ENCODE measurements at places on chromosomes 2 and 18.

GRCh38 chr2:163682695-163683094, 53.1 kb downstream of the FIGN start:
- DNase-seq: no peak

DNA sequence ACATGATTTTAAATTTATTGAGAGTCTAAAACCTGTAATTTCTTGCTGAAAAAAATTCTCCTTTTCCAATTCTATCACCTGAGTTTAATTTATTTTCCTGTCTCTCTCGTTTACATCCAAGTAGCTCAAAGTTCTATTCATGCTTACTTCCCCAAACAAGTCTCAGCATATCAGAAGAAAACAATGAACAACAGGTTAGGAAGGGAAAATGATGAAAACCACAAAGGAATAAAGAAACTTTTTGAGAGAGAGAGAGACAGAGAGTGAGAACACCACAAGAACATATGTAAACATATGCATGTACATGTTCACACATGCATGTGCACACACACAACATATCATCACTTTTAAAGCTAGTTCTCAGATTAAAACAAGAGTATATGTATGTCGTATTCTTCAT, 112.1 kb downstream of the STRN start:
- DNase-seq: no peak

DNA sequence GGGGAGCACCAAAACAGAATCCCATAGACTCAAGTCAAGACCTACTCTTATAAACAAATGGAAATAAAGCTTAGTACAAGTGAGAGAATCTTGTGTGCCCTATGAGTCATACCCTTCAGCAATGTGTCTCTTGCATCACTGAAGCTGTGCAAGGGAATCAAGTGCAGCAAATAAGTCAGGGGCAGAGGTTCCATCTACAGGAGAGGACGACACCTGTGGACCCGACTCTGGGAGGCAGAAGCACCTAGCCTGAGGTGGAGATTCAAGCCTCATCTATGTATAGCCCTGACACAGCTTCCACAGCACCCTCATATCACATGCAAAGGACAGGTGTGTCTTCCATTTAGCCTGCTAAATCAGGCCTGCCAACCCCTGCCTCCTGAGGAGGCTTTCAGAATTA, 298.2 kb downstream of the CNTNAP5 start:
- DNase-seq: no peak

GRCh38 chr18:61541673-61542072, 208.4 kb downstream of the CDH20 start:
- DNase-seq: no peak

- DNase-seq: no peak
Observed at GRCh38 chr18:62614494-62614893, 91.7 kb downstream of the ZCCHC2 start.

DNA sequence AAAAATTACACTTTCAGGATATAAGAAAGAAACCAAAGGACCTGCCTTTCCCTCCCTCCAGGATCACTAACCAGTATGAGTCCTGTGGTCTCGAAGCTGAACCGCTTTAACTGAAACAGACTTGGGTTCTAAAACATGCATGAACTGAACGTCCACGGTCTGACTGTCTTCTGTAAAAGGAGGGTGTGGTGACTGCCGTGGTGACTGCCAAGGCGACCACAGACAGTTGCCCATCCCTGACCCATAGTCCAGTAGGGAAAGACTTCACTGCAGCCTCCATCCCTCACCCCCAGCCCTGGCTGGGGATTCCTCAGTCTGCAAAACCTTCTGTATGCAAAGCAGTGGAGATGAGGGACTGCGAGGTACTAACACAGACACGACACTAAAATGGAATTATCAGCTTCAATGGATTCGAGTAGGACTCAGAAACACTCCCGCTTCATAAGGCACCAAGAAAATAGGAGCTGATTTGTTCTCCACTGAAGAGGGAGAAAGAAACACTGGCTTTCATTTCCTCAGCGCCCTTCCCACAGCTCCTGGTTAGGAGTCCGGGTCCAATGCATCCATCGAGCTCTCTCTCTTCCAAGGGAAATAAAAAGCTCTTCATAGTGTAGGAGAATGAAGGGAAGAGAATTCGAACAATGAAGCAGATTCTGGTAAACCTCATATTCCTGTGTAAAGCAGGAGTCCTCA, 197.2 kb downstream of the HDAC4 start:
- DNase-seq: no peak

DNA sequence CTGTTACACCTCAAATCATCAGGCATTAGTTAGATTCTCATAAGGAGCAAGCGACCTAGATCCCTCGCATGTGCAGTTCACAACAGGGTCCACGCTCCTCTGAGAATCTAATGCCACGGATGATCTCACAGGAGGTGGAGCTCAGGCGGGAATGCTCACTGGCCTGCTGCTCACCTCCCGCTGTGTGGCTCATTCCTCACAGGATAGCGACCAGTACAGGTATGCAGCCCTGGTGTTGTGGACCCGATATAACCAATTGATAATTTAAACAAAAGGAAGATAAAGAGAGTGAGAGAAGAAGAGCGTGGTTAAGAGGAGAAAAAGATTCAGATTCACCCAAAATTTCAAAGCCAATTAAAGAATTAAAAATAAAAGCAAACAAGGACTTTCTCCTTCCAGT, 20.8 kb downstream of the TLK1 start:
- no peak for DNase-seq

GRCh38 chr2:229410946-229411345, 139.9 kb upstream of the PID1 start:
- DNase-seq: no peak

DNA sequence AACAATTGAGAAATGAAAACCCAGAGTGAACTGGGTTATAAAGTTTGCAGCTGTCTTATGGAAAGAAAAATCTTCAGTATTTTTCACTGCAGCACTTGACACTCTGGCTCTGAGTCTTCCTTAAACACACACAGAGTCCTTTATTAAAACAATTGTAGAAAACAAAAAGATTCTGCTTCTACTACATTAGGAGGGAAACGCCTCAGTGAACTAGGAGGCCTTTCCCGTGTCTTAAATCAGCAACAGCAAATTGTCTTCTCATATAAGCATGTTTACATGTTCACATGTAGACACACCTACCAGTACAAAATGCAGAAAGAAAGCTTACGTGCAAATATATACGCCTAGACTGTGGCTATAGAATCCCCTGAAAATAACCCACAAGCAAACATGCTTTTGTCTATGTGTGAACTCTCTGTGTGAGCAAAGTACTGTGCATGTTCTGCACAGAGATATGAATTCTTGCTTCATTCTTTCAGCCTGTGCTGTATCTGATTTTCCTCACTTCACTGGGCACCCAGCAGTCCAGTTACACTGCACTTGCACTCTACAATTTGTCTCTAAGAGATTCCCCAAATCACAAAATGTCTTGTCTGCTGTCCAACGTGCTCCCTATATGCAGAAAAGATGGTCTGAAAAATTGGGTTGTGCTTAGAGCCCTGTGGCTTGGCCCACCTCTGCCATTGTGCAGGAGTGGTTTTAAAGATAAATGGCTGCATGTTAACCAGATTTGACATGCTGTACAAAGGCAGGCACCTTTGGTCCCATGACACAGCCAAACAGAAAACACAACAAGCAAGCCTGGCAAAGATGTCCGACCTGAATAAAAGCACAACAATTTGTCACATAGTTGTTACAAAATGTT, 24.5 kb downstream of the ZEB2 start:
- no peak for DNase-seq

Measured in stimulated activated CD4-positive, alpha-beta T cell treated with anti-CD3 and anti-CD28 coated beads, TNF-alpha, amount 100 ng/mL, for 48 hours (primary cell).